NCI-H748 treated with DMSO at 0.1 percent for 48 hours (cell line): ENCODE measurements at places on chromosomes 16 and 17.

- peak; percentile 67 for DNase-seq
These were observed 13.7 kb downstream of the MYO15B start for GRCh38 chr17:75601057-75601987.

- no peak for DNase-seq
These were observed 7.1 kb upstream of the BAIAP3 start for GRCh38 chr16:1326391-1326790.

DNA sequence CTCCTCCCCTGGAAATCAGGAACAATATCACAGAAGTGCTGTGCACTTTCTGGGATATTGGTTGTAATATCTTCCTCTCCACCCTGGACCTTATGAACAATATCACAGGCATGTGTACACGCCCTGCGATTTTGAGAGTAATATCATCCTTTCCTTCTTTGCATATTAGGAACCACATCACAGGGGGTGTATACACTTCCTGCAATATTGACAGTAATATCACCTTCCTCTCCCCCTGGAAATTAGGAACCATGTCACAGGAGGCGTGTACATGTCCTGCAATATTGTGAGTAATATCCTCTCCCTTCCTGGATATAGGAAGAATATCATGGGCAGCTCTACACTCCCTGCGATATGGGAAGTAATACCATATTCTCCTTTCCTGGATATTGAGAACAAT, 14.2 kb upstream of the TEKT5 start:
- no peak for DNase-seq

GRCh38 chr16:78176435-78176834, 77.0 kb downstream of the WWOX start:
- peak; percentile 34 for DNase-seq

- no peak for DNase-seq
These were observed 152.1 kb downstream of the PHKB start for GRCh38 chr16:47613251-47613650.

GRCh38 chr17:78532922-78533640, 44.1 kb downstream of the DNAH17 start:
- DNase-seq = no peak

DNA sequence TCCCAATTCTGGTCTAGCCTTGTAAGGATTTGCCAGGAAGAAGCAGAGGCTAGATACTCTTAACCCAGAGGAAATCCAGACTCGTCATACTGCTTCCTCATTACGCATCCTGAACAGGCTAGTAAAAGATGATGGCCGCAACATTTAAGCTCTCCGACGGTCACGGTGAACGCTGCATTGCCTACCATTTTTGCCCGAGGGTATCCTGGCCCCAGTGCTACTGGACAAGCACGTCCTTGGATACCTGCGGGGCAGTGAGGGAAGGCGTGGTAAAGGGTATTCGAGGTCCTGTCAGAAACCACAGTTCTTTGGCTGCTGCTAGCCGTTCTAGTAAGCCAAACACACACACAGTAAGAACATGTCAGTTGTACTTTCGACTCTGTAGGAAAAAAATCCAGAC, 36.6 kb downstream of the METTL16 start:
- no peak for DNase-seq

GRCh38 chr16:65786916-65787315, 579.6 kb upstream of the CDH5 start:
- DNase-seq = no peak
